ENCODE measurements at places on chromosomes 7 and 10. TPM values are rescaled to one million over a fixed set of nuclear protein-coding genes. Genes with fewer than 3 reads are reported as not detected.
A peak's percentile ranks its signal among the peaks of the same experiment; 100 is the strongest.

Gene ESYT2
- 78.6 TPM for total RNA-seq

Gene FAM25G
- total RNA-seq: not detected

Gene HTRA1
- total RNA-seq: 157 TPM

Gene LRRC18
- total RNA-seq: not detected

Gene ZNF485
- total RNA-seq: 6.5 TPM

Gene DOCK1
- total RNA-seq: 40.0 TPM

Gene PVRIG
- not detected for total RNA-seq

DNA sequence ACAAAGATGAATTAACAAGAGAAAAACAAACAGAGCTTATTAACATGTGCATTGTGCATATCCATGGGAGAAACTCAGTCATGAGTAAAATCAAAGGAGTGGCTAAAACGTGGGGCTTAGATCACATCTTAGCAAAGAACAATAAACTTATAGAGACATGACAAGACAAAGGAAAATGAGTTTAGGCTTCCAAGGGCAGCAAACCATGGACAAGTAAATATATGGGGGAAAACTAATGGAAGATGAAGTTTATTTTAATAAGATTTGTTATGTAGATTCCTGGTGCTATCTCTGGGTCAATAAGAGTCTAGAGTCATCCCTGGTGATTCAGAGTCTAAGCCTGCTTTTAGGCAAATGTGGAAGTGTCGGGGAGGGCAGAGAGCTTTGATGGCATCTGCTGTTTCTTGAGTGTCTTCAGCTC is 87.2 kb upstream of the PLPP4 start:
- no peaks in the 10 kb centered on the region for H3K36me3 ChIP-seq
- H3K27me3 ChIP-seq: no peaks in the 10 kb centered on the region
- DNase-seq: no peak
- H3K4me3 ChIP-seq: no peak overlapping the region
- no peak overlapping the region for H3K27ac ChIP-seq

DNA sequence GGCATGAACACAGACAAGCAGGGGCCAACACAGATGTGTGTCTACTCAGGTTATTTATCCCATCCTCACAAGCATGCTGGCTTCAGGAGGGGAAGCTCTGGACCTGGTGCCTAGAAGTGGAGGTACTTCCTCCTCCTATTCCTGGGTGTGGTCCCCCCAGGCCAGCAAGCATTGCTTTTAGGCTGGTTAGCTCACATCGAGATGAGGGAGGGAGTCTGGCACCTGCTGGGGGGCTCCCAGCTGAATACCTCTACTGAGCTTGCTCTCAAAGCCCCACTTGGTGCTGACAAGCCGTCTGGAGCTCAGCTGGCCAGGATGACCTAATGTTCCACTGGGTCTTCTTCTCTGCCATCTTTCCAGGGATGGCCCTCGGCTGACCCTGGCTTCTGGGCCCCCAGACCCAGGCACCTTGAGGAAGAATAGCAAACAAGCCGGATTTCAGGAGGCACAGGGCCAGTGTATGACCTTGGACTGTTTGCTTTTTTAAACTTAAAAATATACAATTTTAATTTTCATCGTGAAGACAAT is 26.8 kb downstream of the FAM241B start:
- peaks cover 59% of the 10 kb centered on the region for H3K27me3 ChIP-seq
- DNase-seq: no peak
- no peak overlapping the region for H3K27ac ChIP-seq
- H3K4me1 ChIP-seq: no peaks in the 10 kb centered on the region

GRCh38 chr10:95566136-95566535 is 5.0 kb upstream of the SORBS1 start:
- H3K27ac ChIP-seq: no peak overlapping the region
- H3K4me3 ChIP-seq: no peak overlapping the region
- peaks cover 10% of the 10 kb centered on the region for H3K4me1 ChIP-seq

- H3K4me1 ChIP-seq: no peaks in the 10 kb centered on the region
- peaks cover 28% of the 10 kb centered on the region for H3K27me3 ChIP-seq
- H3K4me3 ChIP-seq: no peak overlapping the region
- no peak for DNase-seq
- H3K36me3 ChIP-seq: no peaks in the 10 kb centered on the region
- no peak overlapping the region for H3K27ac ChIP-seq
Measured at GRCh38 chr10:99331207-99331803, 2.1 kb downstream of the CNNM1 start.

DNA sequence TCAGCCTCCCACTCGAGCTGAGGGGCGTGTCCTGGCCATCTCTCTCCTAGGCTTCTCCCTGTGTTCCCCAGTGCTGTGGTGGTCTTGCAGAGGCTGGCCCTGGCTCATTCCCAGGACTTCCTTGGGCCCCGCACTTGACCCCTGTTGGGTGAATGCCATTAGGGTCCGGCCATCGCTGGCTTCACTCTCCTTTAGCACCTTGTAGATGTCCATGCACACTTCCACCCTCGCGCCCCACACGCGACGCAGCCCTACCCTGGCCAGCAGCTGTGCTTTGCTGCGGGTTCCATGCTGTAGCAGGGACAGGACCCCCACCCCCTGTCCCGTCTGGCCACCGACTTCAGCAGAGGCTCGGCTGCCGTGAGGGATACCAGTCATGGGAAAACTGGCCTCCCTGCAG is 46.3 kb downstream of the PITRM1 start:
- no peak for DNase-seq
- no peak overlapping the region for H3K27ac ChIP-seq
- peaks cover 13% of the 10 kb centered on the region for H3K4me1 ChIP-seq
- no peak overlapping the region for H3K4me3 ChIP-seq
- peaks cover 66% of the 10 kb centered on the region for H3K36me3 ChIP-seq

- peaks cover 27% of the 10 kb centered on the region for H3K4me1 ChIP-seq
- no peaks in the 10 kb centered on the region for H3K27me3 ChIP-seq
Measured at GRCh38 chr7:131249003-131249402, 78.7 kb upstream of the MKLN1 start.

- H3K27ac ChIP-seq: no peak overlapping the region
- H3K27me3 ChIP-seq: no peaks in the 10 kb centered on the region
- no peak overlapping the region for H3K4me3 ChIP-seq
Measured at GRCh38 chr10:132580143-132580542, 42.6 kb downstream of the INPP5A start.

GRCh38 chr10:108180878-108181277 is 1016.4 kb upstream of the SORCS1 start:
- no peaks in the 10 kb centered on the region for H3K36me3 ChIP-seq
- H3K4me1 ChIP-seq: no peaks in the 10 kb centered on the region
- H3K27ac ChIP-seq: no peak overlapping the region
- no peak overlapping the region for H3K4me3 ChIP-seq
- DNase-seq: peak; percentile 12

DNA sequence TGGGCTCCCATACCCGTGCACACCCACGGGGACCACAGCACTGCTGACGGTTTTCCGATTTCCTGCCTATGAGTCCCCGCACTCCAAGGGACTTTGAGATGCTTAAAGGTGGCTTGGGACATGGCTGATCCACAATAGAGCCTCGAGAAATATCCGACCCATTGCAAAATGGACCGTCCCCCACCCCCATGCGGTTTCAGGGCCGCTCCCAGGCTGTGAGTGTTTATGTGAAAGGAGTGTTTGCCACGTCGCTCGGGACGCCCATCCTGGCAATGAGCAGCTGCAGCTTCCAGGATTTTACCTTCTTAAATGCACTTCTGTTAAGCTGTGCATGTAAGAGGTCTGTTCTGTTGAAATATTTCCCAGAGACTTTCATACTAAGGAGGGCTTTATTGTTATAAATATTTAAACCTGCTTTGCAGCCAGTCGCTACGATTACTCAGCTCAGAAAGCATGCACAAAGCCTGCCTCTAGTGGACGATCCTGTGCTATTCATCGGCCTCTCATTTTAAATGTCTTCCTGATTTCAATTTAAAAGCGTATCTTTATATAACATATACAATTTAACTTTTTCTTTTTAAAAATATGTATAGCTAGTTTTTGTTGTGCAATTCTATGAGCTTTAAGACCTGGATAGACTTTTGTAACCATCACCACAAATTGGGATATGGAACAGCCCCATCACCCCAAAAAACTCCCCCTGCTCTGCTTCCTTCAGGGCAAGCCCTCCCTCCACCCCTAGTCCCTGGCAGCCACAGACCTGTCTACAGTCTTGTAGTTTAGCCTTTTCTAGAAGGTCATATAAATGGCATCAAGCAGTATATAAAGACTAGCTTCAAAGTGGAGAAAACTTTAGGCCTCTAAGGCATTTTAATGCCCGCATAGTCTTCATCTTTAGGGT is 418.3 kb downstream of the PAXIP1 start:
- no peak overlapping the region for H3K27ac ChIP-seq
- no peaks in the 10 kb centered on the region for H3K27me3 ChIP-seq
- peaks cover 6% of the 10 kb centered on the region for H3K36me3 ChIP-seq

DNA sequence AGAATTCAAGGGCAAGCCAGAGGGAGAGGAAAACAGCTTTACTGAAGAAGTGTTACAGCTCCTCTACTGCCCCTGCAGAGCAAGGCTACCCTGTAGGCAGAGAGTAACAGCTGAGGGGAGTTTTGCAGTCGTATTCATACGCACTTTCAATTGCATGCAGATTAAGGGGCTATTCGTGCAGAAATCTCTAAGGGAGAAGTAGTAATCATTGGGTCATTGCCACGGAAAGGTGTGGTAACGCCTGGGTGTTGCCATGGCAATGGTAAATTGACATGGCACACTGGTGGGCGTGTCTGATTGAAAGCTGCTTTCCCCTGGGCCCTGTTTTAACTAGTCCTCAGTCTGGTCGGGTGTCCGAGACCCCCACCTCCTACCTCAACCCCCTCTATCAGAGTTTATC is 227.2 kb downstream of the NSUN6 start:
- H3K4me3 ChIP-seq: no peak overlapping the region
- no peaks in the 10 kb centered on the region for H3K27me3 ChIP-seq
- H3K4me1 ChIP-seq: peaks cover 9% of the 10 kb centered on the region
- DNase-seq: peak; percentile 21
- H3K36me3 ChIP-seq: no peaks in the 10 kb centered on the region

DNA sequence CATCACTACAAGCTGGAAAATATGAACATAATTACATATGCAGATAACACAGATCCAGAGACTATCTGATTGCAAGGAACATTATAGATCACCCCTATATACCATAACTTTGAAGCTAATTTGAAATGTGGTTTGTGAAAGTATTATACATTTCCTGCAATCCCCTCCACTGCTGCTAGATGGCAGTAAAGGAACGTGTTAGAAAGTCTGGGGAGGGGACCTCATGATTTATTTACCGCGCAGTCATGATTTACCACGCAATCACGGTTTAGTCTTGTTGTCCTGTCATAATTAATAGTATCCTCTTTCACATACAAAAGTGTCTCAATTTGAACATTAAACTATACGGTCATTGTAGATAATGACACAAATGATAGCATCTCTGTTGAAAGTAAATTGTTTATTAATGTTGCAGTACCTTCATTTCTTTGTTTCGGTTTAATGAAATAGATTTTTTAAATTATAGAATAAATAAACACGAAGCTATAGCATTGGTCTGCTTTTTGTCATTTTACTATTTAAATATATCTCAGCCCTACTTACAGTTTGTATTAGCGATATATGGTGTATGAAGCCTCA is 145.3 kb upstream of the PRSS1 start:
- H3K27ac ChIP-seq: no peak overlapping the region
- peaks cover 14% of the 10 kb centered on the region for H3K4me1 ChIP-seq
- peak overlapping the region; percentile 8 for H3K4me3 ChIP-seq
- H3K36me3 ChIP-seq: no peaks in the 10 kb centered on the region
- H3K27me3 ChIP-seq: no peaks in the 10 kb centered on the region

DNA sequence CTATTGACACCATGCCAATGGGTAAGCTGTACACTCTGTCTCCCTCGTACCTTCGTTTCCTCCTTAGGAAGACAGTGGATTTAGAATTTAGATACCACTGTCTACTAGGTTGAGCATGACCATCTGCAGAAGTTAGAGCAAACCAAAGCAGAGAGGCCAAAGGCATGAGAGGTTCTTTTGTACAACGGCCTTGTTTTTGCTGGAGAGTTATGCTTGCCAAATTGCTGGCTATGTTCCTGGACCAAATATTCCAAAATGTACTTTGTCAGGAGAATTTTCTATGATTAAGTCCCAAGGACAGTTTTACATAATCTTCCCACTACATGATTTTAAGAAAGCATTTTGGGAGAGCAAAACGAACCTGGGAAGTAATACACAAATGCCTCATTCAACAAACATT is 47.9 kb upstream of the PLCE1 start:
- no peaks in the 10 kb centered on the region for H3K4me1 ChIP-seq
- no peaks in the 10 kb centered on the region for H3K27me3 ChIP-seq
- no peaks in the 10 kb centered on the region for H3K36me3 ChIP-seq
- no peak overlapping the region for H3K27ac ChIP-seq

DNA sequence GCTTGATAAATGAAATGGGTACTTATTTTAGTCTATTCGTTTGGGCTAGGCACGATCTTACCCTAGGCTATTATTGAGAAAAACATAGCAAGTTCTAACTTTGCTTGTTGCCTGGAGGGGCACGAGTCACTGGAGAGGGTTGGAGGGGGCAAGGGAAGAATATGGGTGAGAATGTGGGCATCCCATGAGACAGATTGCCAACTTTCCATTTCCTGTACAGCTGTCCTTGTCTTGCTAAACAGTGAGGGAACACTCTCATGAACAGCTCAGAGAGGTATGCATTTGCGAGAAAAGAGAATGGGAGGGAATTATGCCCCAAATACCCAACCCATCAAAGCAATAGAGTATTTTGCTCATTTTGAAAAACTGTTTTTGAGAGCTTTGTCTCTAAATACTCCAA is 9.2 kb downstream of the CDHR3 start:
- no peak overlapping the region for H3K27ac ChIP-seq
- no peak overlapping the region for H3K4me3 ChIP-seq
- no peaks in the 10 kb centered on the region for H3K4me1 ChIP-seq
- H3K27me3 ChIP-seq: peaks cover 44% of the 10 kb centered on the region

Measured in MCF 10A (cell line).